ENCODE measurements at places on chromosomes 3 and 15.

GRCh38 chr3:107986505-107986904 lies 104.3 kb downstream of the CD47 start:
- no peak for DNase-seq

DNA sequence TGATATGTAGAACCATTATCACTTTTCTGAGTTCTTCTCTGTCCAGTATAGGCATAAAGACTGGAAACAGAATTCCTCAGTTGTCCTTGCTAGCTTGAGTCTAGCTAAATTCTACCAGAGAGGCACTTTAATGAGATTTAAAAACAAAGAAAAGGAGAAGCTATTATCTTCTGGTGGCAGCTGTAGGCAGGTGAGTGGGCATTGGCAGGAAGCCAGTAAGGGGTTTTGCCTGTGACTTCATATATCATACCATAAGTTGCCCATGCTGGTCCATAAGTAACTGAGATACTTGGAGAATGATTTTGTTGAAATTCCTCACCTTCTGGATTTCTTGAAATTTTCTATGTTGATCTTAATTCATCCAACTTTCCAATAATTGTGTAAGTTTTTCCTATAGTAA lies 402.3 kb upstream of the TGFBR2 start:
- DNase-seq: no peak

DNA sequence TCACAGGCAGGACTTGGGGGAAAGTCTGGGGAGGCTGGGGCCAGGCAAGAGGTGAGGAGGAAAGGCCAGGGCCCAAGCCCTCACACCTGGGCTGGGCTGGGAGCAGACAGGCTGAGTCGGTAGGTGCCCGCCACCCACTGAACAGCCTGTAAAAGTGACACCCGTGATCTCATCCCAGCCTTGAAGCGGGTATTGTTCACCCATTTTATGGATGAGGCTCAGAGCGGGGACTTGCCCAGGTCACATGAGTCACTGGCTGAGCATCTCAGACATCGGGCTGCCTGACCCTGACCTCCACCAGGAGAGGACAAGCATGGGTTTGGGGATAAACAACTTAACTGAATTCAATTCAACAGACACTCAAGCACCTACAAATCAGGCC lies 52.0 kb upstream of the CTSH start:
- DNase-seq: no peak

DNA sequence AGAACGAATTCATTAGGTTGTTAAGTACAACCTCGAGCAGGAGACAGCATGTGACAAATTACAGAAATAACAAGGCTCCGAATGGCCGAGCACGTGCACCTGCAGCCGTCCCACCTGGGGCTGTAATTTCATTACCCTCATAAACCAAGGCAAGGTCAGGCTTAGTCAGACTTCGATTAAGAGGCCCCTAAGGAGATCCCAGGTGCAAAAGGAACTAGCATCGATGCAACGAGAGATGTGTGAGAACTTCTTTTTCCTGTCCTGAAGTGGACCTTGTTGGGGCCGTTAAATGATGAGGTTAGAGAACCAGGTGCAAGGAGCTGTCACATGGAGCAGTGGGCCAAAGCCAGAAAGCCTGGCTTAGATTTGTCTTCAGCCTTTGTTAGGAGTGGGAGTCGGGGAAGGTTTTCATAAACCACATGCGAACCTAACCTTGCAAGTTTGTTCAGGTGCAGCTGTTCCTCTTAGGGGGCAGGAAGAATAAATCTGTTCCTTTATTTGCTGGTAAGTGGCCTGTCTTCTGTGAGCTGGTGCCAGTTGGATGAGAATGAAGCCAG lies 559.9 kb upstream of the MCTP2 start:
- no peak for DNase-seq

GRCh38 chr3:108327168-108327567 lies 30.8 kb downstream of the HHLA2 start:
- no peak for DNase-seq

- peak; percentile 69 for DNase-seq
Observed at GRCh38 chr15:64686130-64686735, 89.2 kb downstream of the RBPMS2 start.

DNA sequence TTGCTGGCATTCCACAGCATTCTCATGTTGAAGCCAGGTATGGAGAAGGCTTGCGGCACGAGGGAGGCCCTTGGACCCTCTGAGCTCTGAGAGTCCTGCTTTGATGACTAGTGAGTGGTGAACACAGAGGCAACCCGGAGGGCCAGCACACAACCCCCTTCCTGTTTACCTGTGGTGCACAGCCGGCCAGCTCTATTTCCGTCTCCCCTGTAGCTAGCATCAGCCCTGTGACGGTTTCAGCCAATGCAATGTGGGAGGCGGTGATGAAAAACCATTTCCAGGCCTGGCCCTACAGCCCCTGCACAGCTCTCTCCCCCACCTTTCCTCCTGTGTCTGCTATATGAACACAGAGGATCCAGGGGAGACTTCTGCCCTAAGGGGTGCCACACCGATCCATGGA lies 76.8 kb upstream of the KLHL25 start:
- DNase-seq: no peak

- DNase-seq: no peak
Observed at GRCh38 chr15:99845009-99845408, 111.8 kb upstream of the LYSMD4 start.

DNA sequence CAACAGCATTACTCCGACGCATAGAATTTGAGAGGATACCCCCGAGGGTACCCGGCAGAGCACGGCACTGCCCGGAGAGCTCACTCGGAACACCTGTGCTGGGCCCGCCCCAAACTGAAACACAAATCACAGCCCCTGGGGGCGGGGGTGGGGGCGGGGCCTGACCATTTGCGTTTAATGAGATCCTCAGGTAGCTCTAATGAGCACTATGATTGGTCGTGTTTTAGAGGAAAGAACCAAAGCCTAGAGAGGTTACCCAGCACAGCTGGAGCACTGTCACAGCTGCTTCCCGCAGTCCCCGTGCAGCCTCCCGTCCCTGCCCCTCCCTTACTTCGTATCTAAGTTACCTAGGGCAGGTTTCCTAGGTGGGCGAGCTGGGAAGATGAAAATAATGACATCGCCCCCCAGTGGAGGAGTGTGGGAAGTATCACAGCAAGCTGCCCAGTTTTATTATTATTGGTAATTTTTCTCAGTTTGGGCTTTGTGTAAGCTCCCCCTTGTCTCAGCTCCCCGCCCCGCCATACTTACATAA lies 187.1 kb downstream of the PDE8A start:
- peak; percentile 59 for DNase-seq

GRCh38 chr15:71329497-71330260 lies 214.4 kb downstream of the THSD4 start:
- no peak for DNase-seq

DNA sequence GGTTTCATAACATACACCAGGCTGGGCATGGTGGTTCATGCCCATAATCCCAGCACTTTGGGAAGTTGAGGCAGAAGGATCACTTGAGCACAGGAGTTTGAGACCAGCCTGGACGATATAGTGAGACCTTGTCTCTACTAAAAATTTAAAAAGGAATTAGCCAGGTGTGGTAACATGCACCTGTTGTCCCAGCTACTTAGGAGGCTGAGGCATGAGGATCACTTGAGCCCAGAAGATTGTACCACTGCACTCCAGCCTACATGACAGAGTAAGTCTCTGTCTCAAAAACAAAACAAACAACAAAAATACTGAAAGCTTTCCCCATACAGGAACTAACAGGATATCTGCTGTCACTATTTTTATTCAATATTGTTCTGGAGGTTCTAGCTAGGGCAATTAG lies 20.9 kb downstream of the GREM1 start:
- DNase-seq: no peak

GRCh38 chr3:67294341-67294740 lies 296.2 kb downstream of the KBTBD8 start:
- no peak for DNase-seq

GRCh38 chr3:193857996-193858395 lies 265.0 kb downstream of the OPA1 start:
- no peak for DNase-seq

- DNase-seq: no peak
Observed at GRCh38 chr3:26256224-26256623, 366.3 kb upstream of the LRRC3B start.

- no peak for DNase-seq
Observed at GRCh38 chr15:47477341-47477740, 240.0 kb upstream of the SEMA6D start.

DNA sequence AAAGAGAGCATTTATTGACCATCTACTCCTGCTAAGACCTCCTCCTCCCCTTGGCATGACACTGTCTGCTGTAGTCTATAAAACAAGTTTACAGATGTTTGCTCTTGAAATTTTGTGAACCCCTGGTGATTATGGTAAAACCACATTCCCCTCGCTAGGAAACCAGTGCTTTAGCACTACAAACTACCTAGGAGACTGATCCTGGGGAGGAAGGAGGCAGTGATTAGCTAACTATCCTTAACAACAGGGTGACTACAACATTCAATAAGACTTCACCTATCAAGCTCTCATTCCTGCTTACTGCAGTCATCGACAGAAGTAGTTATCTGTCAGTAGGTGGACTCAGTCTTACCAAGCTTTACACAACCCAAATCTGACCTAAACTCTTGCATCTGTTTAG lies 371.3 kb downstream of the TUSC7 start:
- DNase-seq: no peak

DNA sequence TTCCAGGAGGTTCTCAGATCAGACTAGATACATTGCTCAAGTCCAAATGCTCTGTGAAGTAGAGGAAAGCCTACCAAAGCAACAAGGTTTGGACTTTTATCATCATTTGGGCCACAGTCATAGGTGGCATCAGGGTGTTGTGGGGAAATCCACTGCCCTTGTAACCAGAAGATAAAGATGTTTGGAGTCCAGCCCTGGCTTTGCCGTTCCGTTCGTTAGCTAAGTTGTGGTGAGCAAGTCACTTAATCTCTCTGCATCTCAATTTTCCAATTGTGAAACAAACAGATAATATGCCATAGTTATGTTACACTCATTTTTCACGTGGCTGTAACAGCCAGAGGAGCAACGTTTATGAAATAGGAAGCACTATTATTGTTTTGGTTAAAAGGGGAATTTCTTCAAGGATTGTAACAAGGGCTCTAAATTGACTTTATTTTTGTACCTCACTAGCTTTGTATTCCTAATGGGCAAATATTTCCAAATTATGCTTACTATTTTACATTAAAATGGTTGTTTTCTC lies 125.6 kb downstream of the CD47 start:
- DNase-seq: no peak

GRCh38 chr3:55720614-55721013 lies 233.5 kb upstream of the WNT5A start:
- peak; percentile 7 for DNase-seq

DNA sequence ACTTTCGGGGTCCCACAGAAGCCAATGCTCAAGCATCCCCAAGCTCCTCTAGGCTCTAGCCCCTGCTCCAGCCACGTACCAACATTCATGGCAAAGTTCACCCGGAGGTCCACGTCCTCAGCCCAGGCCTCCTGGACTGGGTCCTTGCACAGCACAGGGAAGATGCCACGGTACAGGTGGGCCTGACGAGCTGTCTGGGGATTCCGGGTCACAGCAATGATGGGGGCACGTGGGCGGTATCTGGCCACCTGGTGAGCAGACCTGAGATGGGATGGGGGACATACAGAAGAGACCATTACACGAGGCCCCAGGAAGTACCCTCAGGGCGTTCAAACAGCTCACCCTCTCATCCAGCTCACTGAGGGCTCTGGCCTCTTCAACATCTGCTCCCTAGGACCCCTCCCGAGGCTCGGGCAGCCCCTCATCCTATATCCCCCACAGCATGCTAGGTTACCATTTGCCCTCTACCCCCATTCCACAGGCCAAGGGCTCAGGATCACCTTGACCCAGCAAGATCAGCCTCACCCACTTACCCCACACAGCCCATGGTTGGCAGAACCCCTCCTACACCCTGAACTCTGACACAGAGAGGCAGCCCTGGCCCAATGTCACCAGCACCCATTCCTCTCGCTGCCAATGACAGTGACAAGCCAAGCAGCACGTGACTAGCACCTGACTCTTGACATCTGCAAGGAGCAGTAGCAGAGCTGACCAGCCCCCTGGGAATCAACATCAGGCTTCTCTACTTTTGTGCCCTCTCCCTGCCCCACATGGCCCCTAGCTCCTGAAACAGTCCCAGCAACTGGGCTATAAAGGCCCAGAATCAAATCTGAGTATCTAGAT lies 3.0 kb upstream of the GRAMD2A start:
- DNase-seq: peak; percentile 54

DNA sequence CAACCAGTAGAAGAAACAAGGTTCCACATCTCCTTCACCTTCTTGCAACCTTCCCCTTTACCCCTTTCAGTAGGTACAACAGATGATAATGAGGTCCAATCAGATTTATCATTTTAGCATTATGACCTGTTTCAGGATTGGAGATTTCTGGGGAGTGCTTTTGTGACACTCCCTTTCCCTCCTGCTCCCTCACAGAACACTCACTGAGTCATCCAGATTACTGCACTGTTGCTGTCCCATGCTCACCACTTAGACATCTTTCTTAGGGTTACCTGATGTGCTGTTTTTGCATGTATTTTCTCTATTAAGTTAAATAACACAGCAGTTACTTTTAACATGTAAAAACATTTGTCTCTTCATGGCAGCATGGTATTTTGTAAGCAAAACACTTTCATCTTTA lies 118.5 kb downstream of the MFSD1 start:
- DNase-seq: no peak

DNA sequence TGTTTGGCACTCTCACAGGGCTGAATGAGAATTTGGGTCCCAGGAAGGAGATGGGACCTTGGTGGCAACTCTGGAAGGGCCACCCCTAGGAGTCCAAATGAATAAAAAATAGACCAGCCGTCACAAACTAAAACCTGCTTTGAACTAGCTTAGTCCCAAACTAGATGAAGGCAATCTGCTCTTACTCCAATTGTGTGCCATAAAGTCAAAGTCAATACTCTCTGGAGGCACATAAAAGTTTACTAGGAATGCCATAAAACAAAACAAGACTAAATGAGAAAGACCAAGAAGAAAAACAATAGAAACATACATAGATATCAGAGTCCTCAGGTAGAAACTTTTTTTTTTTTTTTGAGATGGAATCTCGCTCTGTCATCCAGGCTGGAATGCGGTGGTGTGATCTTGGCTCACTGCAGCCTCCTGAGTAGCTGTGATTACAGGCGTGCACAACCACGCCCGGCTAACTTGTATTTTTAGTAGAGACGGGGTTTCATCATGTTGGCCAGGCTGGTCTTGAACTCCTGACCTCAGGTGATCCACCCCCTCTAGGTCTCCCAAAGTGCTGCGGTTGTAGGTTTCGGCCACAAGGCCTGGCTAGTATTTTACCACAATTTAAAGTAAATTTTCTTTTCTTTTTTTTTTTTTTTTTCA lies 8.1 kb downstream of the GOLGA6L2 start:
- no peak for DNase-seq
